ENCODE measurements at places on chromosomes 2 and 18.

DNA sequence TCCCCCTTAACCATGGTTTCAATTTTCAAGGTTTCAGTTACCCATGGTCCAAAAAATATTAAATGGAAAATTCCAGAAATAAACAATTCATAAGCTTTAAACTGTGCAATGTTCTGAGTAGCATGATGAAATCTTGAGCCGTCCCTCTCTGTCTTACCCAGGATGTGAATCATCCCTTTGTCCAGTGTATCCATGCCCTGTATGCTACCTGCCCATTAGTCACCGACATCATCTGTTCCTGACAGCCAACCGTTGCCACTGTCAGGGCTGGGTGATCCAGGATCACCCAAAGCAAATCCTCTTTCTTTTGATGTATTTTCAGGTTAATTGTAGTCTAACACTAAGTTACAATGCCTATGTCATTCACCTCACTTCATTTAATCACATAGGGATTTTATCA lies 15.7 kb upstream of the OLA1 start:
- DNase-seq: no peak

DNA sequence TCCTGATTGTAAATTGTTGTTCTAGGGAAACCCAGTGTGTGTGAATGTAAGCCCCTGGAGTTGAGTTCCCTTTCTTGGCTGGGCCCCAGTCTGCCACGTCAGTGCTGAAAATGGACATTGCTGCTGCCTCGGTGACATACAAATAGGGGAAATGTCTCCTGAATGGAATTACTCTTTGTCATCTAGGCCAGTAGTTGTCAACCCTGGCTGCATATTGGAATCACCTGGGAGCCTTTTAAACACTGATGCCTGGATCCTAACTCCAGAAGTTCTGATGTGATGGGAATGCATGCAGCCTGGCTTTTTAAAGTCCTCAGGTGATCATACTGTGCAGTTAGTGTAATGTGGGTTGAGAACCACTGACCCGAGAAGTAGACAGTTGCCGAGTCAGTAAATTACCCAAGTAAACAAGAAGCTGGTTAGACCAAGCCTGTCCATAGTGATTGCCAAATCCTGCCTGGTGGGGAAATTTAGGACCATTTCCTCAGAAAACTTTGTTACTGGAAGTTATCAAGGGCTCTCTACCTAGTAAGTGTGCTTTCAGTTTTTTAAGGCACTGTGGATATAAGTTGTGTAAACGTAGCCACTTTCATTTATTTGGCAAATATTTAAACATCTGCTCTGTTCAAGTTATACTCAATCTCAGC lies 27.6 kb upstream of the IL1R1 start:
- DNase-seq: no peak

- no peak for DNase-seq
Measured at GRCh38 chr18:4181086-4181485, 274.0 kb downstream of the DLGAP1 start.

DNA sequence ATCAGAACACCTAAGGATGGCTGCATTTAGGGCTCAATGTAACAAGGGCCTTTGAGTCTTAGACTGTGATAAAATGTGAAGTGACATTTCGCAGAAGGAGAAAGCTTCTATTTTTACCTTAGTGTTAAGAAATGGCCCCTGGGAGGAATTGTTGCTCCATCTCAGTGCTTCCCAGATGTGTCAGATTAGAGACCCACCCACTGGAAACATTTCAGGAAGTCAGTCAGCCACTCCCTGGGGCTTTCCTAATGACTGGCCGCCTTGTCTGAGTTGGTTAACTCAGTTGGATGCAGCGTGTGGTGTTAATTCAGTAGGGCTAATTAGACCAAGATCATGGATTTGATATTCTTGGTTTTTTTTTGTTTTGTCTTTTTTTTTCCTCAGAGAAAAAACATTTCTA lies 355.9 kb downstream of the PIK3C3 start:
- DNase-seq: no peak

- DNase-seq: no peak
Measured at GRCh38 chr18:58391932-58392323, 237.0 kb downstream of the ALPK2 start.

DNA sequence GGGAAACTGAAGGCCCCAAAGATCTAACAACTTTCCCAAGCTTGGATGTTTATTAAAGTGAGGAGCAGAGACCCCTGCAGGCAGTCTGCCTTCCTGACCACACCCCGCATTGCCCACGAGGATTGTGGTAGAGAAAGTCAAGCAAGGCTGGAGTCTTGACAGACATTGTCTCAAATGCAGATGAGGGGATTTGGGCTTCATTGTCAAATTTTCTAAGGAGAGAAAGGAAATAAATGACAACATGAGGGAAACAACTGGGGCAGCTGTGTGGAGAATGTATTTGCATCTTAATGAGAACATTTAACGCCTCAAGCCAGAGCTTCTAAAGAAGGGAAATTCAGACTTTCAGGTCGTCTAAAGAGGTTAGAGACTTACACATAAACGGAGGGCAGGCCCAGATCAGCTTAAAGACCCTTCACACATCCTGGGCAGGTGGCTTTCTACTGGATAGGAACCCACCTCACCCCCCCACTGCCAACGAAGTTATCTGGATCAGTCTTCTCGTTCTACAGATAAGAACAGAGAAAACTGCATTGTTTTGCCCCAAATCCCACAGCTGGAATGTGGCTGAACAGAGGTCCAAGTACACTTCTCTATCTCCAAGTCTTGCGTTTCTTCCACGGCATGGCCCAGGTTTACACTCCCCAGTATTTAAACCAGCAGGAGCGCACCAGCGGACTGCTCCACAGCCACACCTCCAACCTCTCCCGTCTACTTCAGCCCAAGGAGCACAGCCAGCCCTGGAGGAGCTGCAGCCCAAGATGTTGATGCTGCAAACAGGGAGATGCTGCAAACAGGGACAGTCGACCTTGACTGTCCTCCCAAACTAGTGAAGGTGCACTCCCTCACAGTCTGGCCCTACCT lies 16.2 kb upstream of the SCG2 start:
- DNase-seq: no peak

- no peak for DNase-seq
Measured at GRCh38 chr18:54766634-54767033, 61.6 kb upstream of the RAB27B start.

DNA sequence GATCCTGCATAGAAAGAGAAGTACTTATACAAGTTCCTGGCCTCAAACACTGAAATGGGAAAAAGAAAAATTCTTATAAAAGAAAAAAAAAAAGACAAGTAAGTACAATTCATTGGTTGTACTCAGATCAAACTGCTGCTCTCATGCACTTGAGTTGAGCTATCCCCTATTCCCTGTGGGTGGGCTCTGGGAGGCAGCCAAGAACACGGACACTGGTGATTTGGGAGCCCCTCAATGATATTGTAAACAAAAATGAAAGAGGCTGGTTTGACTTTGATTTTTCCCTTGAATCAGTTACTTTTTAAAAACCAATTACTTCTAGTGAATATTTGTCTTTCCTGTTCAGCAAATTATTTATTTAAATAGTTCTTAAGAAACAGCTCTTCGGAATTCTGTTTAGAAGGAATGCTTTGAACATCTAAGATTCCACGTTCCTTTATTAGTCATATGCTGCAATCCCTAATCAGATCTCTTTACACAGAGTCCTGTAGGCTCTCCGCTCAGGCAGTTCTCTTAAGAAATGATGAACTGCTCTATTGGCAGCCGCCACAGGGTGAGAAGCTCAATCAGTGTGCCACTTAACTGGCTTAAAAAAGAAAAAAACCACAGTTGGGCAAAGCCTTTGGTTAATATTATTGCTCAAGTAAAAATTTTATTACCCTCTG lies 225.1 kb downstream of the TMEM182 start:
- DNase-seq: no peak

DNA sequence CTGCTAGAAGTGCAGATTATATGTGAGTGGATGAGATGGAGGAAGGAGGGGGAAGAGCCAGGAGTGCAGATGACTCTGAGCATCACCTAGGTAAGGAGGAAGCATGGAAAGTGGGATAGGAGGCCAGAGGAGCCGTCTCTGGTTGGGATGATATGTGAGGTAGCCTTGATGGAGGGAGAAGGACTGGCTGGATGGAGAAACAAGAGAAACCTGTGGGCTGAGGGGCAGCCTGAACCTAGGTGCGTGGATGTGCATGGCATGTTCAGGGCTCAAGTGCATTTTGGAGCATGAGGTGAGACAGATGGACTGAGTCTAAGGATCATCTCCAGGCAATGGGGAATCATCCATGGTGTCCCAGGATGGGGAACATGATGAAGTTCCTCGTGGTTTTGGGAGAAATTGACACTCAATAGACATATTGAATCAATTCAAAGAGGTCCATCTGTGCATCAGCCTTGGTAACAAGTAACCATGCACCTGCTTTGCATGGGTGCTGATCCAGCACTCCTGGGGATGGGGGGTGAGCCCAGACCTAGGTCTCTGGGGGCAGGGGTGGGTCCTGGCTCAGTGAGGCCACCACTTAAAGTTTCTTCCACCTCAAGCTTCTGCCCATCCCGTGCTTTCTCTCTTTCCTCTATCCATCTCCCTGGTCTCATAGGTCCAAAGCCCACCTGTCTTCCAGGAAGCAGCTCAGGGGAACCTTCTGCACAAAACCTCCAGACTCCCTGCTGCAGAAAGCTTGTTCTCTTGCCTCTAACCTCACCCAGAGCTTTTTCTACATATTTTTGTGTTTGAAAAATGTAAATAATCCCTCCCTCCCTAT lies 19.2 kb downstream of the MYCN start:
- no peak for DNase-seq

DNA sequence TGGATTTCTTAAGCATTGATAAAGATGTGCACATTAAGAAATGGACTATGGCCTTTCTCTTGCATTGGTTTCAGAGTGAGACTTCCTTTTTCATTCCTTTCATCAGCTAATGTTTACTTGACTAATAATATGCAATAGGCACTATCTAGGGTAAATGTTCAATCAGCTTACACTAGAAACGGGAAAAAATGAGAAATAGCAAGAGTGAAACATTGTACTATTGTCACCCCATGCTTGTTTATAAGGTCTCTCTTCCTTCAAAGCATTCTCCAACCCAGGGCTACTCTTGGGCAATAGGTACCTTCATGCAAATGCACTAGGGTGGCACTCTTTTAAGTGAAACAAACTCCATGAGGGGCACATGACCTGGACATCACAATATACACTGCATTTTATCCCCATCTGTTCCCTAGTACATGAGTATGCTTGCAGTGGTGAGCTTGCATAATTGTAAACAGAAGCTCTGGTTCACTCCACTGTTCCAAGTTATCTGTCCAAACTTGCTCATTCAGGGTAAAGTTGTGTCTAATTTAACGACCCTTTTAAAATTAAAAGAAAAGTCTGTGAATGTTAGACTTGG lies 402.3 kb downstream of the ERBB4 start:
- no peak for DNase-seq

GRCh38 chr2:221454459-221455105 lies 117.5 kb downstream of the EPHA4 start:
- DNase-seq: no peak

GRCh38 chr2:236993-237539 lies 26.8 kb downstream of the SH3YL1 start:
- no peak for DNase-seq

GRCh38 chr18:4549164-4549872 lies 94.2 kb upstream of the DLGAP1 start:
- no peak for DNase-seq

DNA sequence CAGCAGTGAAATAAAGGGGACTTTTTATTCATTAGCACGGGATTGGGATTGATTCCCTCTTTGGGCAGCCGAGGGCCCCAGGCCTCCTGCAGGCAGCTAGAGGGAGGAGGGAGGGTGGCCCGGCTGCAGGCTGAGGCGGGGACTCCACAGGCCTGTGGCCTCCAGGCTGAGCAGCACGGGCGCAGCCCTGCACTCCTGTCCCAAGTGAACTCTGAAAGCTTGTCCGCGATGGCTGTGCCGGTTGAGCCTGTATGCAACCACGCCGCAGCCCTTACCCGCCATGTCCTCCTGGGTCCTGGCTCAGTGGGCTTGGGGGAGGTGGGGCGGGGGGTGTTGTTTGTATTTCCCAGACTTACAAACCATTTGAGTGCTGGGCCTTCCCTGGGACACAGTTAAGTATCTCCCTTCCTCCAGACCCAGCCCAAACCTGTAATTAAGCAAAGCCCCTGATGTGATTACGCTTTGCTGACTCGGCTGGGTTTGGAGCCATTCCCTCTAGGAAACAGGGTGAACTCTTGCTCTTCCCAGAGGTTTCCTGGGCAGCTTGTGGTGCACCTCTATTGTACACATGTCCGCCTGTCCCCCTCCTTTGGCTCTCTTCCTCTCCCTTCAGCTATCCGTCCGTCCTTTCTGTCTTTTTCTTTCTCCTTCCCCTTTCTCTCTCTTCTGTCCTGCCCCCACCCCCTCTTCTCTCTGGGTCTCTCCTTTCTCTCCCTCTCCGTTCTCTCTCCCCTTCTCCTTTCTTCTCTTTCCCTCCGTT lies 5.3 kb downstream of the GLI2 start:
- DNase-seq: no peak

DNA sequence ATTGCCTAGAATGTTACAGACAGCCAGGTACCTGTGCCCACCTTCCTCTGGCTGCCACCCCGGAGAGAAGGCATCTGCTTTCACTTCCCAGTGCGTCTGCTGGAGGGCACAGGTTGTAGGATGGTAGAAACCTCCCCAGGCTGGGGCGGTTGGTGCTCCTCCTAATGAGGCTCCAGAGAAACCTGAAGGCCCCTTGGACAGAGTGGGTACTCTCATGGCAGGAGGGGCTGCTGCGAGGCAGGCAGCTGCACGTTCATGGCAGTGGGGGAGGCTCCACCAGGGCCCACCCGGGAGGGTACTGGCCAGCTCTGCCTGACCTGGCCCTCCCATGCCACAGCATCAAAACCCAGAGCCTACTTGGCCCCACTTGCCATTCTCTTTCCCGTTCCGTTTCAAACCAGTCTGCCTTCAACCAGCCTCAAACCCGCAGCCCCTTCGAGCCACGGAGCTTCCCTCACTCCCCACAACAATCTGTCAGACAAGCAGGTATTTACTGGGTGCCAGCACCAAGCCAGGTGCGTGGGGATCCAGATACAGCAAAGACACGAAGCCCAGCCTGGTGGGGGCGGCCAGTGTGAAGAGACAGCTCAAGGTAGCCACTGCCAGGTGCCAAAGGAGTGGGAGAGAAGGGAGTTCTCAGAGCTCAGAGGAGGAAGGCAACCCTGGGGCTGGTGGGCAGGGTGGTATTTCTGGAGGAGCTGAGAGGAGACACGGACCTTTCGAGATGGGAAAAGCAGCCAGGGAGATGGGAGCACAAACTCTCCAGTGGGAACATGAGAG lies 229.6 kb downstream of the LOXHD1 start:
- DNase-seq: no peak

DNA sequence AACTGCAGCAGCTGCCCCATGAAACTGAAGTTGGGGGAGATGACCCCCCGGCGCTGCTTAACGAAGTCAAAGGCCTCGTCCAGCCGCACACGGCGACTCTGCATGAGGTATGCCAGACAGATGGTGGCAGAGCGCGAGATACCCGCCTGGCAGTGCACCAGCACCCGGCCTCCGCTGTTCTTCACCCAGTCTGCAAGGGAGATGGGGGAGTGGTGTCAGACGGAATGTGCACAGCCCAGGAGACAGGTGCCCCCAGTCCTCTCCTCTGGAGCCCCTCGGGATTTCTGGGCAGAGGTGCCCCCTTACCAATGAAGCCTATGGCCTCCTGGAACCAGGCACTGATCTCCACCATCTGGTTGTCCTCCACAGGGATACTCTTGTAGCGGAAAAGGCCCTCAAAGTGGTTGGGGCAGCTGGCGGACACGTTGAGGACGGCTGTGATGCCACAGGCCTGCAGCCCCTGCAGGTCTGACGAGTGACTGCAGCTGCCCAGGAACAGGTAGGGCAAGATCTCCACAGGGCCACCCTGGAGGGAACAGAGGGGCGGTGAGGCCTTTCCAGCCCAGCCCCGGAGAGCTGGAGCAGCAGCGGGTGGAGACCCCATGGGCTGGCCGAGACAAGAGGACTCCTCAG lies 1.3 kb downstream of the DUSP2 start:
- DNase-seq: peak; percentile 43

Data from hematopoietic multipotent progenitor cell treated with erythropoietin and hydrocortisone succinate and interleukin-3 and kit ligand, for 8 days (in vitro differentiated cells).